MV-4-11 (cell line): ENCODE measurements at places on chromosomes 2 and 18.

- peak; percentile 10 for DNase-seq
These were observed 181.7 kb upstream of the ETAA1 start for GRCh38 chr2:67215214-67216055.

DNA sequence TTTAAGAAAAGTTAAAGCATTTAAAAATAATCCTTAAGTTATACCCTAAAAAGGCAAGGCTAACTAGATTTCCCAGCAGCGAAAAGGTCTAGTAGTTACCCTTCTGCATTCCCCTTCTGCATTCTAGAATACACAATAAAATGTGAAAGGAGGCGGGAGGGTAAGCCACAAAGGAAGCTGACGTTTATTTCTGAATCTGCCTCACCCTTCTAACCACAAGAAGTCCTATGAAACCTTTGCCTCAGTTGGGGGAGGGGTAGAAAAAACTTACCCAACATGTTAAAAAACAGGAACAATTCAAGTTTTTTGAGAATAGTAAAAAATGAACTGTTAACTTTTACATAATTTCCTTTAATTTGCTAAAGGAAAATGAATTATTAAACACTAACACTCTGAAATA is 11.3 kb downstream of the STK17B start:
- peak; percentile 98 for DNase-seq

DNA sequence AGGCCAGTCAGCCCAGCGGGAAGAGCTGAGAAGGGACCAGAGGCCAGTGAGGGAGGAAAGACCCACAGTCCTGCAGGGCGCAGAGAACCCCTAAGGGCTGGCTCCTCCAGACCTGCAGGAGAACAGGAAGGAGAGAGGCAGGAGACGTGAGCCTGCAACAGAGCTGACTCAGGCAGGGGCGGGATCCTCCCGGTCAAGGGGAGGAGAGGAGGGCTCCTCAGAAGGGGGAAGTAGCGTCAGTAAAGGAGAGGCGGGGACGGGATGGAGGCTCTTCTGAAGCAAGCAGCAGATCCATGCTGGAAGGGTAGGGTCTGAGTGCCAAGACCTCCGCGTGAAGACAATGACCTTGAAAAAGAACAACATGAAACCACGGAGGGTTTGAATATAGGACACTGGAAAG is 50.8 kb downstream of the TRABD2A start:
- DNase-seq: peak; percentile 90

DNA sequence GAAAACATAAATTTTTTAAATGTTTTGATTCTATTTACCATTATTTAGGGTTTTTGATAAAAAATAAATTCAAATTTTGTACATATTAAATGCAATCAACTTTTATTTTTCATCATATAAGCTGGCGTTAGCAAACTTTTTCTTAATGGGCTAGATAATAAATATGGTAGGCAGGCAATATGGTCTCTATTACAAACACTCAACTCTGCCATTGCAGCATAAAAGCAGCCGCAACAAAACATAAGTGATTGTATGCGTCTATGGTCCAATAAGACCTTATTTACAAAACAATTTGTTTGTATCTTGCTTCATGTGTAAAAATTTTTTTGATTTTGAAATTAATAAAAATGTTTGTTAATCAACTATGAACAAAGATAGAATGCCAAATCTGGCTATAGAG is 116.8 kb upstream of the GLI2 start:
- no peak for DNase-seq

DNA sequence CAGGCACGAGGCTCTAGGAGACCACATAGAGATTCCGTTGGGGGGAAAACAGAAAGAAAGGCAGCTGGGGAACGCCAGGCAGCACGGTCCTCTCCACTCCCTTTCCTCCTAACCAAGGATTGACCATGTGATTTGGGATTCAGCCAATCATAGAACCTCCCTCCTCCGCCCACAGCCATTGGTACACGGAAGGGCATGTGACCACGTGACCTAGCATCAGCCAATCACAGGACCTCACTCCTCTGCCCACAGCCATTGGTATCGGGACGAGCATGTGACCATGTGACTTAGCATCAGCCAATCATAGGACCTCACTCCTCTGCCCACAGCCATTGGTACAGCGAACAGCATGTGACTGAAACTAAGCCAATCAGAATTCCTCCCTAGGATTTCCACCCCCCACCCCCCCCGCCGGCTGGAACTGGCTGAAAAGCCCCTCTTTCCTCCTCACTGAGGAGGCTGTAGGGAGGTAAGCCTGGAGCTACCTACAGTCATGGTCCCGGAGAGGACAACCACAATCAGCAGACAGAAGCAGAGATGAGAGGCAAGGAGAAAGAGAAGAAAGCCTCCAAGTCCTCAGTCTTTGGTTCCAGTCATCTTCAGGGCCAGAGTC is 7.6 kb downstream of the SERPINE2 start:
- no peak for DNase-seq

GRCh38 chr18:54357082-54357659 is 487 bp downstream of the STARD6 start:
- no peak for DNase-seq

DNA sequence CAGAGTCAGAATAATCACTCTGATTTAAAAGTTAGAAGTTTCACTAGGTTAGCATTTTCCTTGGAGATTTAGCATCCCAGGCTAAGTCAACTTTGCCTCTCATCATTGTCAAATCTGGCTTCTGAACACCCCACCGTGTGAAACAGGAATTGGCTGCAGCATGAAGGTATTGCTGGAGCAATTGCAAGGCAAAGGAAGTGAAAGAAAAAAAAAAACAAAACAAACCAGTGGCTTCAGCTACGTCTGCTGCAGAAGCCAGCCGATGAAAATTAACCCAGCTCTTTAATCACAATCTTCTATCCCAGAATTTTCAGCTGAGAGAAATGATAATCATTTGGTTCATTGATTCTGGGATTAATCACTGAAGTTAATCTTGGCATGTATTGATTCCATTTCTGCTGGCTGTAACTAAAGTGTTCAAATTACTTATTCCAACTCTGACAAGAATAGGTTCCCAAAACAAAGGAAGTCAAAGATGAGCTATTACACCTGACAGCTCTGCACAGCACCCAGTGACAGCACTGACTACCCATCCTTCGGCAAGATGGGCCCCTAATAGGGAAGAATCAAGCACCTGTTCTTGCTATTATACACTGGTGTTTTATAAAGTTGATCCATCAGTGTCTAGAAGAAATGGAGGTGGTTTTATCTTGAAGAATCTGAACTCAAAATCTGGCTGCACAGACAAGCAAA is 42.7 kb upstream of the REG3G start:
- peak; percentile 43 for DNase-seq

- no peak for DNase-seq
These were observed 11.8 kb upstream of the SMIM21 start for GRCh38 chr18:75439348-75439747.

GRCh38 chr2:65722028-65722778 is 289.8 kb upstream of the SPRED2 start:
- no peak for DNase-seq

DNA sequence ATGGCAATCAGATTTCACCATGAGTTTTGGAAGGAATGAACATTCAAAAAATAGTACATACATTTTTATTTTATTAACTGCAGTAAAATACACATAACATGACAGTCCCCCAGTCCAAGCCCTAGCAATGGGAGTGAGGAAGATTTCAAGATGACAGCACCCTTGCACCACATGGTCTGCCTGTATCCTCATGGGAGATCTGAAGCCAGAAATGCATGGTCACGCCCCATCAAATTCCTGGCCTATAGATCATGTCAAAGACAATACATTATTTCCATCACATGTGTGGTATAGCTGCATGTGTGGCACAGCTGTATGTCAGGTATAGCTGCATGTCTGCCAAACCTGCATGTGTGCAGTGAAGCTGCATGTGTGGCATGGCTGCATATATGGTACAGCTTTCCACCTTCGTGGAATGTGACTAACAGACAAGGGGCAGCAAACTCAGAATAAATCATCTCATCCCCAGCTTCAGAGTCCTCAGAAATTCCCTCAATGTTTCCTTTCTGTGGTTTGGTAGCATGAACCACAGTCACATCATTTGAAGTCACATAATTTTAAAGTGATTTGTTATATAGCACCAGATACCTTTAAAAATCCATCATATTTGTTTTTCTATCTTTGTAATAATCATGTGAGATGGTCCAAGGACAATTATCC is 518.2 kb upstream of the SOX11 start:
- DNase-seq: no peak

DNA sequence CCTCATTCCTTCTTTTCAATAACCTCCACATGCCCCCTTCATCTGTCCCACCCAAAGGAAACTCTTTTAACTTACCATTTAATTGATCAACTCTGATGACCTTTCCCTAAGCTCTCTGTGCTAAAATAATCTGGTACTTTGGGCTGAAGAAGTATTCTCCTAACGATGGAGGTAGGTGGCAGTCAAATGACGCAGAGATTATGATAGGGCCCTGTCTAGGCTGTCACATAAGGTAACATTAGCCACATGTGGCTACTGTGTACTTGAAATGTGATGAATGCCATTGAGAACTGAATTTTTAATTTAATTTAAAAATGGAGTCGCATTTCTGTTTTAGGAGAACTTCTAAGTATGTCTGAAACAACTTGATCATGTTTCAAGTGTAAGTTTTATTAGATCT is 140.5 kb upstream of the TNP1 start:
- DNase-seq: no peak

DNA sequence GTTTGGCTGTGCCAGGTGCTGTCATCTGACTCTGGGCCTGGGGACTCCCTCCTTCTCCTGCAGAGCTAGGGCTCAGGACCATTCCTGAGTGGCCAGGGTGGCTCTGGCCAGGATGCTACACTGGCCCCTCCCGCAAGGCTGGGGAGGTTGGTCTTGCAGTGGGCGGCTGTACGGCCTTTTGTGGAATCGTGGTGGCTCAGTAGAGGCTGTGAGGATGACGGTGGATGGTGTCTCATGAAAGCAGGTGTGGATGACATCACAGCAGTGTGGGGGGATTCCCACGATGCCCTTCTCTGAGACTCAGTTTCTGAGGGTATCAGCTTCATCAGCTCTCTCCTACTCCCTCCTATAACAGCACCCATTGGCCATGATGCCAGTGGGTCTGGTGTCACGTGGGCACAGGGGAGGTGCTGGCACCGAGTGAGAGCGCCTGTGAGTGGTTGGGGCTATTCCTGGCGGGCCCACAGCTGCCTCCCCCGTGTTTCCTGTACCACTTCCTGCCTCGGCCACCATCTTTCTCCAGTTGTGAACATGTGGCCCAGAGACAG is 144.2 kb upstream of the HDAC4 start:
- peak; percentile 30 for DNase-seq

DNA sequence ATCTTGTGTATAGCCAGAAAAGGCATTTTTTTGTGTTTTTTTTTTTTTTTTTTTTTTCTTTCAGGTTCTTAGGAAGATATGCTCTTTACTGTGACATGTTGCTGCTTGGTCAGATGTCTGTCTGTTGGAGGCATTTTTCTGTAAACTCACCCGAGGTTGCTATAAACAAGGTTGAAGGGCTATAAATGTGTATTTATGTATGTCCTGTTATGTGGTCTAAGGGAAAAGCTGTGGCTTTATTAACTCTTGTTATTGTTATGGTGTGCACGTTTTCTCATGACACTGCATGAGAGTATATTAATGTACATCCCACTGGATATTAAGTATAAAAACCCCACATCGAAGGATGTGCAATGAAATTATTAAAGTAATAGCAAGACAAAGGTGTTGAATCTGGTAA is 102.0 kb downstream of the ZNF532 start:
- DNase-seq: no peak

DNA sequence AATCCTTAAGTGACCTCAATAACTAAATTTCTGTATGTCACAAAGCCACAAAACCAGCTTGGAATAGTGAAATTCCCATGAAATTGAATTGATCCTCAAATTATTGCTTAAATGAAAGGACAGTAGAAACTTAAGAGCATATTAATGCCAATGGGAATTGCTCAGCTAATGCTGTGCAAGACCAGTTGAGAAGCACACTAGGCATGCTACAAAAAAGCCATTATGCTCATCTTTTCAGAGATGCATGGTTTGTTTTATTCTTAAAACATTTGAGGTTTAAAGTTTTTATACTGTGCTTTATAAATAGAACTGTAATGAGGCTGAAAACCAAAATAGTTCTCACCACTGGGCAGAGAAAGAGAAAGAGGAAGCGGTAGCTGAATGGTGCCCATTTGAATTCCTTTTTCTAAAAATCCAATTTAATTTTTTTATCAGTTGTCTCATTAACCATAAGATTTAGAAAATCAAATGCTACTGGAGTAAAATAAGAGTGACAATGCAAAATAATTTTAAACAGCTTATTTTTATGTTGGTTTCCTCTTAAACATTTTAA is 98.6 kb downstream of the LNPK start:
- DNase-seq: peak; percentile 58

- no peak for DNase-seq
These were observed 60.9 kb upstream of the MGAT5 start for GRCh38 chr2:134193006-134193405.

GRCh38 chr2:50856016-50856541 is 175.9 kb downstream of the NRXN1 start:
- DNase-seq: no peak

- peak; percentile 3 for DNase-seq
These were observed 1046.0 kb upstream of the TMEFF2 start for GRCh38 chr2:193240752-193241151.

- DNase-seq: no peak
These were observed 307.6 kb downstream of the RIT2 start for GRCh38 chr18:42807887-42808286.

DNA sequence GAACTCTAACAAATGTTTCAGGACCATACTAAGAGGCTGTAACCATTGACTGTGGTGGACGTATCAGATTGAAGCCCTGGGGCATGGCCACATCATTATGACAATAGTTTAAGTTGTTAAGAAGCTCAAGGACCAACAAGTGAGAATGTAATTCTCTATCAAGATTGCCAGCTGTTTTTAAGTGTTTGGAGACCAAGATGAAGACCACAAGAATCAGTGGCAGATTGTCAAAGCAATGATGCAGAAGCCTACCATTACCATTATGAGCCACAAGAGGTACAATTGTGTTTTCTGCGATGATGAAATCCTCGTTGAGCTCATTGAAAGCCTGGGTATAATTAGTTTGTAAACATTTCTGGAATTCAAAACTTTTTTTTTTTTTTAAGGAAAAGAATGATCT is 261.1 kb upstream of the ZEB2 start:
- no peak for DNase-seq

GRCh38 chr2:218188528-218188927 is 21.8 kb upstream of the CXCR1 start:
- DNase-seq: no peak

GRCh38 chr18:49610022-49610445 is 48.2 kb downstream of the LIPG start:
- DNase-seq: no peak

DNA sequence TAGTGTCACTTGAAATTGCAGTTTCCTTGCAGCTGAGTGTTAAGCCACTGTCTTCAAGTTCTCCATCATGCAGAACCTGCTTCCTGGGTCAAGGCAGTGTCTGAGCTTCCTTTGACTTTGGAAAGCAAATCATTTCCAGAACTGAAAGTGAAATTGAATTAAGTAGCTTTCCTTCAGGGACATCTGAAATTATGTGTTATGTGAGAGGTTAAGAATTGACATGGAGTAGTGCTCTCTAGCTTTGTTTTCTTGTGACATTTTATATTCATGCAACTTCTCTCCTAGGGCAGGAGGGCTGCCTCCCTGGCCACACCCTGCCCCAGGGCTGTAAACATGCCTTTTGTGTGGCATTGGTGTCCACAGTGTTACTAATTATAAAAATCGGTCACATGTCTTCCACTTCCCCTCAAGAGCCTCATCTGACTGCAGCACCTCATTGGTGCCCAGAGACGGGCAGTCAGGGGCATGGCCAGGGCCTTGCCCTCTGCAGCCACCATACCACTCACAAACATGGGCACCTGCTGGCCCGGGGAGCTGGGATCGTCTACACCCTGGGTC is 14.4 kb downstream of the RAB12 start:
- peak; percentile 87 for DNase-seq
